ENCODE measurements at places on chromosomes 7 and 10.

DNA sequence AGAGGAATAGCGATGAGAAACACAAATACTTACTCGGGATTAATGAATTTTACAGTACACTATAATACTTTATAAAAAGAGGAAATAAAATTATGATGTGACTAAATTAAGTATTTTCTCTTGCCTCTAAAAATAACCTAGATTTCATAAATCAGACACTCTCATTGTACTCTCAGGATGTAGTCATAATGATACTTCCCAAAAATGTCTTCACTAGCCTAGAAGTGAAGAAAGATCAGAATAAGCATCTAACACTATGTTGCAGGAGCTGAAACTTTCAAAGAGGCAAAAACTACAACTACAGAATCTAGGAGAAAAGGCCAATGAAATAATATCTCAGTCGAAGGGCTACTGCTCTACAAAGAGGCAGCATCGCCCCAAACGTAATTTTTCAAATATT, 49.4 kb downstream of the DNAJC1 start:
- no peak for DNase-seq

DNA sequence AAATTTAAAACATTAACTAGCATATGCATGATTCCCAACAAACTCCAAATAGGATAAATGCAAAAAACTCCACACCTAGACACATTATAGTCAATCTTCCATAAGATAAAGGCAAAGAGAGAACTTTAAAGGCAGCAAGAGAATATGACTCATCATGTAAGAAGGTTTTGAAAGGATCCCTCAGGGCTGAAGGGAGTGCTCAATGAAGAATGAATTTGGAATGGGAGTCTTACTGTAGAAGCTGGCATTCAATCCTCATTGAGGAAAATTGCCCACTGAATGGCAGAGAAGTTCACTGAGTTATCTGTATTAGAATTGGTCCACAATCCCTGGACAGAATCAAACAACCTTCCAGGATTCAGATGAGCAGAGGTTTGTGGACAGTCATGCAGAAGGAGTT, 26.1 kb upstream of the ZNF365 start:
- no peak for DNase-seq

- no peak for DNase-seq
Observed at GRCh38 chr7:82678259-82678658, 234.7 kb upstream of the CACNA2D1 start.

DNA sequence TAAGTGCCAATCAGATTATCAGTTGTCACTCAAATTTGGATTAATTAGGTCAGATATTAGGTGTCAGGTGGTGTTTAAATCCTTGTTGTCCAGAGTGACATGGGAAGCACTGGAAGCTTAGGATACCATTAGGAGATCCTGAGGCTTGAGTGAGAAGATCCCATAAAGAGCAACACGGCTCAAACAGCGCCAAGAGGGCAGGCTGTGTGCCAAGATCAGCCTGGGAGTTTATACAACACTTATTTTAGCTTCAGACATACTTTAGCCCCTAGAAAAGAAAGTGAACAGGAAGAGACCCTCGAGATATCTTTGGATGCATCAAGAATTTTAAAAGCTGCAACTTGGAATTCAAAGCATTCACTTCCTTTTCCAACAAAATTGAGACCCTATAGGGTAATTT, 14.2 kb upstream of the ACTA2 start:
- no peak for DNase-seq

DNA sequence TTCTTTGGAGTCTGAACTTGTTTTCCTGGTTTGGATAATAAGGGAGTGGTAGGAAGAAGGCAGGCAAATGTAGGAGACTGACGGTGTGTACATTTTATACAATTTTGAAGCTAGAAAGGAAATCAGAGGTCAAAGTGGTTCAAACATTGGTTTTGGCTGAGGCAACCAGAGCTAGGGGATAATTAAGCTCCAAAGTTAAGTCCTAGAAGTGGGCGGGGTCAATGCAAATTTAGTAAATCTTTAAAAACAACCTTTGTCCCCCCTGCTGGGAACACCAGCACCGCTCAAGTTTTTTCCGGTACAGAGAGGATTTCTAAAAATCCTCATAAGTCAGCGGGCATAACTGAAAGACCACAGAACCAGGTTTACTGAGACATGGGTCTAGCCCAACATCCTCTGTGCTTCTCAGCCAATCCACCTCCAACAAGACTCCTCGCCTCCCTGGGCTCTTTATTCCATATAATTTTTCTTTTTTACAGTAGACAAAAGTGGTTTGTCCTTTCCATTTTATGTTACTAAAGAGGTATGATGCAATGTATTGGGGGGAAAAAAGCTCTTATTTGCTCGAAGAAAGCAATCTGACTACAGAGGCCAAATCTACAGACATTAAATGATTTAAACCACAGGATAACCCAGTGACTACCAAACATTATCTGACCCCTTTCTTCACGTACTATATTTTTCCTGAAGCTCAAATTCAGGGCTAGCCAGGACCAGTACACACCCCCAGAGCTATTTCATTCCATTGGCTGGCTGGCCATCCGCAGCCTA, 1.6 kb downstream of the GLUD1 start:
- no peak for DNase-seq

GRCh38 chr7:157715938-157716280, 379.1 kb downstream of the DNAJB6 start:
- DNase-seq = no peak

DNA sequence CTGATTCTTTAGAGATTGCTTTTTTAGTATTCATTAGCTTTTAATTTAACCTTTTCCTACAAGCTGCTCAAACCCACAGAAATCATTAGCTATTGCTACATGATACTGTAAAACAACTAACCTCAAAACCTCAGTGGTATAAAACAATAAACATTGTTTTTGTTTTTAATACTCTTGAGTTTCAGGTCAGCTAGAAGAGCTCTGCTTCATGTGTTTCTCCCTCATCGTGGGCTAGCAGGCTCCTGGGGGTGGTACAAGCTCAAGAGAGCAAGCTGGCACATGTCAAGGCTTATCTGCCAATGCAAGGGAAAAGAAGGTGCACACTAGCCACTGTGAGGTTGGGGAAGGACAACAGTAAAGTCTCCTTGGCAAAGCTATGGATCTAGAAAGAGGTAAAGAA, 232.9 kb upstream of the PHF14 start:
- no peak for DNase-seq

- no peak for DNase-seq
Observed at GRCh38 chr10:77223526-77224460, 413.8 kb downstream of the KCNMA1 start.

GRCh38 chr7:136741941-136742340, 126.5 kb upstream of the CHRM2 start:
- DNase-seq = no peak

GRCh38 chr10:26430641-26431163, 7.4 kb upstream of the APBB1IP start:
- DNase-seq = no peak

DNA sequence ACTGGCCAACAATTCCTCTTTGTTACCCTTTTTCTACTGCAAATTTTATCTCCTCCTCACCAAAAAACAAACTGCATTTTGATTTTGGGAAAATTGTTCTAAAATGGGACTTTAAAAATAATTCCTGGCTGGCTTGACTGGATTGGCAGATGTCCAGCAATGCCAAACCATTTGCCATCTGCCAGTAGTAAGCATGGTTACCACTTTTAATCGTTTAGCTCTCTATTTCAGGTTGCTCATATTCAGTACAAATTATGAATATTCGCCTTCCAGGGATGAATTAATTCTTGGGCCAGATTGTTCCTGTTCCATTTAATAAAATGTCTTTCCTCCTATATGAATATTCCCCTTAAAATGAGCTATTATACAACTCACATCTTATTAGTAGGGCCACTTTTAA, 35.7 kb downstream of the SMNDC1 start:
- no peak for DNase-seq

DNA sequence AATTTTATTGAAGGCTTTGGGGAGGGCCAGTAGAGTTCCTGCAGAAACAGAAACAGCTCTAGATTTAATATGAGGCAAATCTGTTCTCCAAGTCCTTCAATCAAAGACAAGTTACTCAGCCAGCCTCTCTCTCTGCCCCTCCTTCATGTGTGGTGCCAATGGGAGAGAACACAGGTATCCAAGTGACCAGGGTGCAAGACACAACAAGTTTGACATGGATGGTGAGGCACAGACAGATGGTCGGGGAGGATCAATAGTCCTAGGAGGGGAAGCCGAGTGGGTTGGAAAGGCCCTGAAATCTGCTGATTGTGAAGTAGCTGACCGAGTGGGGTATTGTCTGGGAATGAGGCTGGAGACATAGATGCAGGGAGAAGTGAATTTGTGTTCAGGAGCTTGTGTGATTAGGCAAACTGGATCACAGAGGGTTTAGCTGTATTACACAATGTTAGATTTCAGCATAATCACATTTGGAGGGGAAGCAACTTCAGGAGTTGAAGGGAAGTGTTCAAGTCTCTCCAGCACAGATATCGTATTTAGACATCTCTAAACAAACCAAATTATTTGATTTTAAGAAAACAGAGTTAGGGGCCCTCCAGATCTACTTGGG, 1.5 kb downstream of the GIMAP1 start:
- DNase-seq = no peak

DNA sequence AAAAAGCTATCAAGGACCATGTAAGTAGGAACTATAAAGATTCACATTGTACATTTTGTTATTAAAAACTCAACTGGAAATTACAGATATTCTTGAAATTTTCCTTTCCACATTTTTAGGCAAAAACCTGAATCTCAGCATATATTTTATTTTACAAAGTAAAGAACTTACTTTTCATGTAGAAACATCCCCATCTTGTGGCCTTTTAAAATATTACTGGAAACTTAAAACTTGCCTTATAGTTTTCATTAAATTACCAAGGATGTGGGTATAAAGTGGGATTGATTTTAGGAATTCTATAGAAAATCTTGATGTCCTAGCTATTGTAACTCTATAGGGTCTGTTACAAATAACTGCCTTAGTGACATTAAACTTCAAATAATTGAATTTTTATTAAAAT, 10.6 kb downstream of the DBF4 start:
- DNase-seq = no peak

GRCh38 chr10:16689227-16689626, 128.0 kb downstream of the RSU1 start:
- no peak for DNase-seq

- DNase-seq = no peak
Observed at GRCh38 chr10:16986082-16986405, 143.6 kb downstream of the CUBN start.

DNA sequence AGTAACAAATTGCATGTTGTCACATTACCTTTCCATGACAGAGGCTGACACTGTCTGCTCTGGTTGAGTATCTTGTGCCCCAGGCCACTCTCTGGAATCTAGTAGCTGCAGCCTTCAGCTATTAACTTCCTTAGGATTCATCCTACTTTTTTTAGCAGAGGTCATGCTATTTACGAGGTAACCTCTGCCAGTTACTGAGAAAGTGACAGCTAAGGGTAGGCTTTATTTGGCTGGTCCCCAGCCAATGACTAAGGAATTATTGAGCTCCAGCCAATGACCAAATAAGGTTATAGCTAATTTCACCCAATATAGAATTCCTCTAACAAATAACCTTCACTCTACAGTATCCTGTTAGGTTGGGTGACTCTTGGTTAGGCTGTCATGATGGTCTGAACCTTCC, 1361.7 kb downstream of the XPNPEP1 start:
- DNase-seq = no peak

DNA sequence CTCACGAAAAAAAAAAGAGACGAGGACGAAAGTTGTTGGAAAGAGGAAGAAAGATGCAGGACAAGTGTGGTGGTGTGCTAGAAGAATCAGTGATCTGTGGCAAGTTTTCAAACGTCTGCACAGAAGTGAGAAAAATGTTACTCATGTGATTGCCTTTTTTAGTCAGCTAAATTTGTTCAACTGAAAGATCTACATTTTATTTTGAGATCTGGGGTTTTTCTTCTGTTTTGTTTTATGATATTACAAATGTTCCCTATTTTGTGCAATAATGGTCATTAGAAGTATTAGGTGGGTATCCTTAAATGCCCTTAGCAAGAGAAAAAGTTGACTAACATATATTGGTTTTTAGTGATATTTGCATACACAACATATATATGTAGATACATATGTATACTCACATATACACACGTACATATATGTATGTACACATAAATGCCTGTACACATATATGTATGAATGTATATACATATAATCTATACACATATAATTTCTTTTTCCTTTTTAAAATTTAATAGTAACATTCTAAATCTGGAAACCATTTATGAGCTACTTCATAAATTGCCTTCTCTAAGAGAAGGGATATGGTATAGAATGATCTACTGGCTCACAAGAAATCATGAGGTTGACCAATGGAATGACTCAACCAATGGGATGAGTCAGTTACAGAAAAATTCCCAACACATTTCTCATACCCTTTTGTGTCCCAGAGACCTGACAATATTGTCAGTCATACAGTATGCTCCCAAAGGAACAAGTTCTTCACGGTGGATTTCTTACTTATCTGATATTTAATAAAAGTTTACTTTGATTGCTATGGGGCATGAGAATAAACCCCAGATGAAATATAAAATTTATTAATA, 38.4 kb downstream of the SLC39A12 start:
- no peak for DNase-seq

GRCh38 chr7:137564677-137565076, 221.1 kb upstream of the PTN start:
- DNase-seq = no peak

GRCh38 chr10:14385596-14386593, 55.2 kb upstream of the FRMD4A start:
- DNase-seq = no peak

GRCh38 chr7:145289384-145289783, 453.5 kb upstream of the TPK1 start:
- DNase-seq = no peak

DNA sequence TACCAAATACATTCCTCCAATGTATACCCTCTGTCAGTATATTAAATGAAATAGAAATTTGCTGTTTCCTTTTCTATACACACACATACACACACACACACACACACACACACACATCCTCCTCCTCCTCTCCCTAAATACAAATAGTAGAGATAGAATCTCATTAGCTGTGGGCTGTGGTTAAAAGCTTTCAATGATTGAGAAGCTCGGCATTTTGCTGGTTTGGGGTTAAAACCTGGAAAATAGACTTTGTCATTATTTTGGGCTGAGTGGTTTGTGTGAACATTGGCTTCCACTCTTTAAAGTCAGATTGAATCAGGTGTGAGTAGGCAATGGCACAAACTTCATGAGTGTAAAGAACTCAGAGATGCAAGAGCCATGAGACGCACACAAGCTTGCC, 596.0 kb downstream of the XPNPEP1 start:
- DNase-seq = no peak

DNA sequence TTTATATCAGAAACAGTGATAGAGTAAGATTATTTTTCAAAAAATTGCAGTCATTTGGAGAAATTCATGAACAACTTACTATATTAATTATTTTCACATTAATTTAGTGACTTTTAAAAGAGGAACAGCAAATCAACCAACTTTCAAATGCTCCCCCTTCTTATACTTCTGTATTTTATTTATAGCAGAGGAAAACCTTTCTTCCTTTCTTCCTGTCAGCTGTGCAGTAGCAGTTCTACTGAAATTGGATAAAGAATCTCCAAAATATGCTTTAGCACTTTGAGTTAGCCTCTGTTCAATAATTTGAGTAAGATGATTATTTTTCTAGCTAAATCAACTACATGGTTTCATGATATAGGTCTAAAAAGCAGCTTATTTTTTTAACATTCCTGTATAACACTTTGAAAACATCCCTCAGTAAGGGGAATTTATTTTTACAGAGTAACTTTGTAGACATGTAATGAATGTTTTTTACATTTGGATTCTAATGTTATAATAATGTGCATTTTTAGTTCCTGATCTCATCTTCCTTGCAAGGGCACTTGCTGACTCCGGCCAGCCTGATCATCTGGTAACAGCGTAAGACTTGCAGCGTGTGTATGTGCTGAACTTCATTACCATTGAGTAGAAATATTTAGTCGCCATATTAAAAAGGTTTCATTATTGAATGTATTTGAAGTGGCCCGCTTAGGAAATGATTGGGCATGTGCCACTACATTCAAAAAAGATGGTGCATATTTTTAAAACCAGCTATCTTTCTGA, 158.3 kb upstream of the HDAC9 start:
- DNase-seq = no peak

Measured in stimulated activated CD8-positive, alpha-beta memory T cell treated with anti-CD3 and anti-CD28 coated beads, Interleukin-7, amount 100 ng/mL, for 1 hour (primary cell).